Stimulated activated CD8-positive, alpha-beta memory T cell treated with anti-CD3 and anti-CD28 coated beads, Interleukin-7, amount 100 ng/mL, for 48 hours (primary cell): ENCODE measurements at places on chromosomes 7 and 10.

DNA sequence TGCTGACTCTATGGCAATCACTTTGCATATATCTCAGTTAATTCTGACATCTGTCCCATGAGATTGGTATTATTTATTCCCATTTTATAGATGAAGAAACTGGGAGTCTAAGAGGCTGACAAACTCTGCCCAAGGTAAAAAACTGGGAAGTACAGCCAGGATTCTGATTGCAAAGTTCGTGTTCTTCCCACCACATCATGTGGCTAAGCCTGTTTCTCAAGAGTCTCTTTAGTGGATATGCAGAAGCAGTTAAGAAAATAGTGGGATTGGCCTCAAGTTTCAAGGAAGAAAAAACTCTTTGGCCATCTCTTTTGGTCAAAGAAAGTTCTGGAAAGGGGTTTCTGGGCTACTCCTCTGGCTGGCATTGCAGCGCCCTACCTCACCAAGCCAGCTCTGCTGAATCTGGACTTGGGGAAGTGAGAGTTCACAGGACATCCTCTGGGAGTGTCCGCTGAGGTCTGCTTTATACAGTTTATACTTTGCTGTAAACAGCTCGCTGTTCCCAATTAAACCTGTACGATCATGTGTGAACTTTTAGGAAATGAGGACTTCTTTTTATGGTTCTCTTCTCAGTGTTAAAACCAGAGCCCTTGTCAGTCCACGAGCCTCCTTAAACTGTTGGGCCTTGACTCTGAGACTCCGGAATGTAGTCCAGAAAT, 12.2 kb upstream of the BMPR1A start:
- no peak for DNase-seq

DNA sequence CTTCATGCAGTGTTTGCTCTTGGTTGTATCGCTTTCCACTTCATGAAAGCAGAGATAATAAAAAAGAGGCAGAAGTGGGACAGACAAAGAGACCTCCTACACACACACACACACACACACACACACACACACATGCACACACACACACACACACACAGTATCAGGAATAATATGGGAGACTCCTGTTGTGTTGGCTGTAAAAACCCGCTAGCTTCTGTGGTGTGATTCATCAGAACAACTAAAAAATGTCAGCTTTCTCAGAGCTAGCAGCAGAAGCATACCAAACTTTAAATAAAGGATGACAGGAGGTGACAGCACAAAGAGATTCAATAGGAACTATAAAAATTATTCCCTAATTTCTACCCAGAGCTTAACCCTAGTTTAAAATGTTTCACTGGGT, 148.2 kb upstream of the LRRTM3 start:
- no peak for DNase-seq

- no peak for DNase-seq
Measured at GRCh38 chr10:24046060-24046459, 162.9 kb upstream of the KIAA1217 start.

- DNase-seq: no peak
Measured at GRCh38 chr10:4240608-4241197, 455.7 kb upstream of the KLF6 start.

DNA sequence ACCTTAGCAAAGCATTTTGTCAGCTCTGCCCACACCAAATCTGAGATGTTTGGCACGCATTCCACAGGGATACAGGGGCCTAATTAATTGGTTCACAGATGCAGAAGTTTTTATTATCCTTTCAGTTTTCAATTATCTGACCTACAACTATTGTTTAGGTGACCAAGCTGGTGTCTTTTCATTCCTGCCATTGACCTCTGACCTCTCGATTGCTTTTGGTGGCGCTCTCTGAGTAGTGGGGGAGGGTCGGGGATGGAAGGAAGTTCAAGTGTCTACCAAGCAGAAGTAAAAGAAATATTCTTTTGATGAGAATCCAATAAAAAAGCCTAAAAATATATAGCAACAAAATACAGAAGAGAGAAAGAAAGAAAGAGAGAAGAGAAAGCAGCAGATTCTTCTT, 28.8 kb upstream of the KDM7A start:
- DNase-seq: no peak

GRCh38 chr7:80018941-80019808, 115.5 kb upstream of the GNAI1 start:
- DNase-seq: no peak

DNA sequence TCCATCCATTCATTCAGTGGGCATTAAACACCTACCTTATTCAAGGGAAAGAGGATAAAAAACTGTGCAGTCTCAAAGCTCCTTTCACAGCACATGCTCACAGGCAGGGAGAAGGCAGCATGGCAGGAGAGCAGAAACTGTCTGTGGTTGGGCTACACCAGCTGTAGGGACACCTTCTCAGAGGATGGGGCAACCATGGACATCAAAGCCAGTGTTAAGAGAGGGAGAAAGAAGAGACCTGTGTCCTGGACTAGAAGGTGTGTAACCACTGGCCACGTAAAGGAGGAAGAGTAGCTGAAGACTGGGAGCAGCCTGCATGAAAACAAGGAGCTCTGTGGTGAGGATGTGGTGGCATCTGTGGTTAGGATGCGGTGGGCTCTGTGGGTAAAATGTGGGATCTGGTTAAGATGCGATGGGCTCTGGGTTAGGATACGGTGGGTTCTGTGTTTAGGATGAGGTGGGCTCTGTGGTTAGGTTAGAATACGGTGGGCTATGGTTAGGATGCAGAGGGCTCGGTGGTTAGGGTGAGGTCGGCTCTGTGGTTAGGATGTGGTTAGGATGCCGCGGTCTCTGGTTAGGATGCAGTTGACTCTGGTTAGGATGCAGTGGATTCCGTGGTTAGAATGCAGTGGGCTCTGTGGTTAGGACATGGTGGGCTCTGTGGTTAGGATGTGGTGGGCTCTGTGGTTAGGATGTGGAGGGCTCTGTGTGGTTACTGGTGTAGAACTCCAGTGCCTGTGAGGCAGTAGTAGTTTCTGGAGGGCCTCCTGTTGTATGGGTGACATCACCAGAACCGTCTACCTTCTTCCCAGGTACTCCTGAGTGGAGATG, 197.6 kb downstream of the WDR37 start:
- DNase-seq: no peak

DNA sequence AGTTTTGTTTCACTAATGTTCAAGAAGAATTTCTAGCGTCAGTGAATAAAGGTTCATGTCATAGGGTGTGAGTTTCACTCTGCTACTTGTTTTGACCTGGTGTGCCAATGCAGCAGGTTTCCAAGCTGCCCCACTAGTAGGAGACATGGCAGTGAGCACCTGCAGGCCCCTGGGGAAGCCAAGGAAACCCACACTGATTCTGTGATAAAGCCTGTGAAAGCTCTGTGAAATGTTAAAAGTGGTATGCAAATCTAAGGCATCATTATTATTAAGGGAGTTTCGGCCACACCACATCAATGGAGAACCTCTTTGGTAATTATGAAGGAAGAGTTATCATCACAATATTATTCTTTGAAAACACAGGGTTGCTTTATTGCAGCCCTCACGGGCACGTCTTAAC, 46.4 kb downstream of the ABCB5 start:
- no peak for DNase-seq

- DNase-seq: no peak
Measured at GRCh38 chr10:127265288-127265687, 68.9 kb upstream of the INSYN2A start.

- DNase-seq: no peak
Measured at GRCh38 chr10:4885162-4885561, 59.2 kb downstream of the AKR1E2 start.
